ENCODE measurements at places on chromosomes 3 and 15. TPM values are rescaled to one million over a fixed set of nuclear protein-coding genes. Genes with fewer than 3 reads are reported as not detected.

Gene GOLGA8A
- total RNA-seq = 66.5 TPM

Gene HRH1
- 14.4 TPM for total RNA-seq

Gene CFAP100
- total RNA-seq = not detected

Gene CAV3
- total RNA-seq = not detected

Gene SSUH2
- not detected for total RNA-seq

Gene MITF
- 44.8 TPM for total RNA-seq

Data from gastroesophageal sphincter (tissue), 4 donors.